Ascending aorta (tissue), 2 donors: ENCODE measurements at places on chromosomes 1 and 21.
A peak's percentile ranks its signal among the peaks of the same experiment; 100 is the strongest.

DNA sequence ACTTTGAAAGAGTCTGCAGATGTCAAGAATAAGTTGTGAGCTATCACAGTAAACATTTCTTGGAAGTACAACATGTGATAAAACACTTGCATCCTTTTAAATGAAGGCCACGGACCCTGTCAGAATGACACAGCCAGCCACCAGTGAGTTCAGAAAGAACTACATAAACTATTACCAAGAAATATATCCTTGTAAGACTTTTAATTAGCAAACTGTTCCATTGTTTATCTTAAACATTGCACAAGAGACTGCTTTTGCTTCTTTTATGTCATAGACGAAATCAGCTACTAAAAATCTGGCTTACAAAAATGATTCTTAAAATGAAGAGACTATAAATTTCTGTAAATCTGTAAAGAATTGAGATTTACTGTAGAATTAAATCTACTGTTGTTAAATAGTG, 17.9 kb downstream of the LRRC7 start:
- no peak for DNase-seq
- no peaks in the 10 kb centered on the region for H3K4me1 ChIP-seq
- no peaks in the 10 kb centered on the region for H3K36me3 ChIP-seq
- no peak overlapping the region for H3K4me3 ChIP-seq
- no peaks in the 10 kb centered on the region for H3K27me3 ChIP-seq
- H3K27ac ChIP-seq, result no peak overlapping the region

- H3K27me3 ChIP-seq, result peaks cover 4% of the 10 kb centered on the region
- no peak overlapping the region for H3K4me3 ChIP-seq
- DNase-seq, result no peak
- no peaks in the 10 kb centered on the region for H3K36me3 ChIP-seq
Observed at GRCh38 chr1:38571726-38572125, 287.8 kb downstream of the RRAGC start.

GRCh38 chr1:36761113-36761512, 273.2 kb downstream of the GRIK3 start:
- H3K36me3 ChIP-seq, result no peaks in the 10 kb centered on the region
- H3K27ac ChIP-seq, result no peak overlapping the region
- no peak overlapping the region for H3K4me3 ChIP-seq
- H3K4me1 ChIP-seq, result no peaks in the 10 kb centered on the region
- no peaks in the 10 kb centered on the region for H3K27me3 ChIP-seq

DNA sequence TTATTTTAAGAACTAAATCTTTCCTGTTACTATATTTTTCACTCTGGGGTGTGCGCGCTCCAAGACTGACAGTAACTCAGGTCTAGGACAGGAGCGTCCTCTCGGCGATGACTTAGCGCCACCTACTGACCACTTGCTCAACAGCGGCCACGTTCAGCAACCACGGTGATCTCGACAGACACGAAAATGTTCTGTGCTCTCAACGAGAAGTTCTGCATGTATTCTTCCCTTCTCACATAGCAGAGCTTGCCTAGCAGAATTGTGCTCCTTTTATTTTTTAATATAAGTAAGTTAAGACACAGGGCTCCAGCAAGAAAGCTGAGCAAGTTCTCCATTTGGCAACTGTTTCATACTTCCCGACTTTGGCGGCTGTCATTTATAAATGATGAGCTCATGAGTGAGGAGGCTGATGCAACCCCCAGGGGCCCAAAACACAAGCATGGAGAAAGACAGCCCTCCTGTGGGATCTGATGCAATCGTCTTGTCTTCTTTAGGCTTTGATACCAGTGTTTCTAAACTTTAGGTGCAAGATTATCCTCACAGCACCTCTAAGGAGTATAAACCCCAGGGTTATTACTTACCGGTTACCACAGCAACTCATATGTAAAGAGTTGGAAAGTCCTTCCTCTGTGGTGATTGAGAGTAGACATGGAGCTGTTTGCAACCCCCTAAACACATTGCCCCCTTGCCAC, 92.6 kb downstream of the HHIPL2 start:
- H3K27ac ChIP-seq, result no peak overlapping the region
- H3K36me3 ChIP-seq, result no peaks in the 10 kb centered on the region
- H3K27me3 ChIP-seq, result no peaks in the 10 kb centered on the region
- peak; percentile 88 for DNase-seq
- peak overlapping the region; percentile 12 for H3K4me3 ChIP-seq
- no peaks in the 10 kb centered on the region for H3K4me1 ChIP-seq
